ENCODE measurements at places on chromosomes 1 and 21. TPM values are rescaled to one million over a fixed set of nuclear protein-coding genes. Genes with fewer than 3 reads are reported as not detected.

Gene OR14C36
- not detected for total RNA-seq

GRCh38 chr1:204177133-204177532 lies 11.0 kb upstream of the REN start:
- no peak for DNase-seq
- no peak overlapping the region for H3K4me3 ChIP-seq
- no peaks in the 10 kb centered on the region for H3K4me1 ChIP-seq
- H3K36me3 ChIP-seq, result no peaks in the 10 kb centered on the region
- no peak overlapping the region for H3K27ac ChIP-seq
- H3K27me3 ChIP-seq, result no peaks in the 10 kb centered on the region

DNA sequence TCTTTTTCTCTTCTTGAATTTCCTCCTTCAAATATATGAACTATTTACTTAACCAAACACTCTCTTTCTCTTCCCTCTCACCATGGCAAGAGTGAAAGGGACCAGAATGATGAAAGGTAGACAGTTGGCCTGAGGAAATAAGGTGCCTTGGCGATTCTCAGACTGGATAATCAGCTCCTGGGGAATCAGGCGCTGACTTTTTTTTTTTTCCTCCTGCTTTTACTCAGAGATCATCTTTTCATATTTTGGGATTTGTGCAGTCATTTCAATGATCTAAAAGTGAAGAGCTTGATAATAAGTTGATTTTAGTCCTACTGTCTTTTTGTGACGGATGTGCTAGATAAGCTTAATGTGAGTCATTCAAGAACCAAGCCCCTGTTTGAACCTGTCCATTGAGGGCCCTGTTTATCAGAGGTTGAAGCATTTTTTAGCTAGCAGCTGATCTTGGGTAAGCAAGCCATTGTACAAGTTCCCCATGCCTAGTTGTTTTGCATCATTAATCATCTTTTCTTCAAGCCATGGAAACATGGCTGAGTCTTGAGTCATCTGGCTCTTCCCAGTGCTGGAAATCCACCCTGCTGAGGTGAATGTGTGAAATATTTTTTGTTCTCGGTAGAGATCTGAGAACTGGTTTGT lies 40.8 kb downstream of the ITSN1 start:
- DNase-seq, result no peak
- H3K4me1 ChIP-seq, result no peaks in the 10 kb centered on the region
- peaks cover 17% of the 10 kb centered on the region for H3K27me3 ChIP-seq
- no peak overlapping the region for H3K27ac ChIP-seq
- H3K4me3 ChIP-seq, result no peak overlapping the region

GRCh38 chr1:201537467-201537866 lies 1.5 kb upstream of the NAV1 start:
- no peak overlapping the region for H3K27ac ChIP-seq
- peaks cover 19% of the 10 kb centered on the region for H3K4me1 ChIP-seq
- peak overlapping the region; percentile 19 for H3K4me3 ChIP-seq
- peaks cover 76% of the 10 kb centered on the region for H3K27me3 ChIP-seq

GRCh38 chr1:77037038-77037437 lies 169.8 kb downstream of the ST6GALNAC5 start:
- no peak for DNase-seq
- H3K27me3 ChIP-seq, result peaks cover 15% of the 10 kb centered on the region
- no peak overlapping the region for H3K4me3 ChIP-seq
- peaks cover 3% of the 10 kb centered on the region for H3K36me3 ChIP-seq
- H3K4me1 ChIP-seq, result no peaks in the 10 kb centered on the region

- no peaks in the 10 kb centered on the region for H3K4me1 ChIP-seq
- no peaks in the 10 kb centered on the region for H3K36me3 ChIP-seq
- H3K27ac ChIP-seq, result no peak overlapping the region
- no peak for DNase-seq
- peaks cover 4% of the 10 kb centered on the region for H3K27me3 ChIP-seq
- no peak overlapping the region for H3K4me3 ChIP-seq
These were observed 25.0 kb downstream of the CDKN2C start for GRCh38 chr1:50994997-50995396.

DNA sequence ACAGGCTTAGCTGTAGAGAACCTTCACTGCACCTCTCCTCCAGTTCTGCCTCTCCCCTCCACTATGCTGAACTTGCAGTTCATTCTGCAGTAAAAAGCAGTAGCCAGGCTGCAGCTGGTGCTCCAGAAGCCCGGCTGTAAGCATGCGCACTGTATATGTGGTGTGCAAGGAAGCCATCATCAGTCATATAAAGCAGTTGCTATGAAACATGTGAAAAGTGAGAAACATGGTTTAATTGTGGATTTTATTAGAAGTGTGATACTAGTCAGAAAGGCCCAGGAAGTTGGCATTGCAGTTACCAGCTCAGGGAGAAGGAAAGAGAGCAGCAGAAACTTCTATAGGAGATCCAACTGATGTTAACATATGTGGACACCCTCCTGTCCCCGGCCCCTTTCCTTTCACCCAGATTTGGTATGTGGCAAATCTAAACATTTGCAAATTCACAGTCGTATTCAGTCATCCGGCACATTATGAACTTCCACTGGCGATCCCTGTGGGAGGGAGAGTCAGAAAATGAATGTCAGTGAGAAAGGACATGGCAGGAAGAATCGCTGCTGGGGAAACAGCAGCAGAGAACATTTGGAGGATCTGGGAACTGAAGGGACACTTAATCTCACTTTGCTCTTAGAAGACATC lies 32.8 kb downstream of the DPT start:
- H3K4me1 ChIP-seq, result peaks cover 2% of the 10 kb centered on the region
- no peak overlapping the region for H3K4me3 ChIP-seq
- DNase-seq, result no peak
- no peak overlapping the region for H3K27ac ChIP-seq
- peaks cover 3% of the 10 kb centered on the region for H3K36me3 ChIP-seq

Gene TPTE
- total RNA-seq, result not detected

Gene TPM3
- total RNA-seq, result 391 TPM

DNA sequence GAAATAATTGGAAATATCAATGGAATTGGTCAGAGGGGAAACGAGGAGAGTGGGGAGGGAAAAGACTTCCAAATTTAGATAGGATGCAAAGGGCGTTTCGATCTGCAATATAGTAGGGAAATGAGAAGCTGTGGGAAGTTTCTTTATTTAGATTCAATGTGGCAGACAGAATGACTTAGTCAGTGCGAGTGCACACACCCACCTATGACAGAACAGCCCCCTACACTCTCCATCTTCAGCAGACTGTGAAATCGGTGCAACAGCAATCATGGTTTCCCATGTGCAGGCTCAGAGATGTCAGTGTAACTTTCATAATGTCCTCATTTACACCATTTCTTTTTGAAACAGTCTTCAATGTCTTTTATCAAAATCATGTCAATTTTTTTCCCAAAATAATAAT lies 46.0 kb downstream of the DIP2A start:
- H3K4me1 ChIP-seq, result peaks cover 11% of the 10 kb centered on the region
- no peaks in the 10 kb centered on the region for H3K27me3 ChIP-seq
- DNase-seq, result no peak
- H3K4me3 ChIP-seq, result peak overlapping the region; percentile 47

Data from T-helper 17 cell (primary cell).